ENCODE measurements at places on chromosomes 6 and 20. TPM values are rescaled to one million over a fixed set of nuclear protein-coding genes. Genes with fewer than 3 reads are reported as not detected.

- DNase-seq = peak; percentile 37
These were observed 26.2 kb downstream of the CCN2 start for GRCh38 chr6:131924881-131925474.

Gene SIRPB1
- total RNA-seq = 4.1 TPM

DNA sequence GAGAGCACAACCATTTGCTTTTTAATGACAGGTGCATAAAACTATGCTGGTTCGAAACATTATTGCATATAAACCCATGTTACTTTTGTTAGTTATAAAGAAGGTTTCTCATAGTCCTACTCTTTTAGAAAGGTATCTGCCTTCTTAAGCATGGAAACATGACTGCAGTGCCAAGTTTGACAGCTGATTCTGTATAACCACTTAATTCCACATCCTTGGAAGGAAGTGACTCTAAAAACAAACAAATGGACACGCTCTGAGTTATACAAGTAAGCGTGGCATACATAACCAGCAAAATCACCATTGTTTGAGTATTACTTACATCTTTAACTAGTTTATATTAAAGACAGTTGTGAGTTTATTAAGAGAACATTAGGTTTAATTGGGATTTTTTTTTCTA, 125.0 kb upstream of the HDGFL1 start:
- DNase-seq = no peak

DNA sequence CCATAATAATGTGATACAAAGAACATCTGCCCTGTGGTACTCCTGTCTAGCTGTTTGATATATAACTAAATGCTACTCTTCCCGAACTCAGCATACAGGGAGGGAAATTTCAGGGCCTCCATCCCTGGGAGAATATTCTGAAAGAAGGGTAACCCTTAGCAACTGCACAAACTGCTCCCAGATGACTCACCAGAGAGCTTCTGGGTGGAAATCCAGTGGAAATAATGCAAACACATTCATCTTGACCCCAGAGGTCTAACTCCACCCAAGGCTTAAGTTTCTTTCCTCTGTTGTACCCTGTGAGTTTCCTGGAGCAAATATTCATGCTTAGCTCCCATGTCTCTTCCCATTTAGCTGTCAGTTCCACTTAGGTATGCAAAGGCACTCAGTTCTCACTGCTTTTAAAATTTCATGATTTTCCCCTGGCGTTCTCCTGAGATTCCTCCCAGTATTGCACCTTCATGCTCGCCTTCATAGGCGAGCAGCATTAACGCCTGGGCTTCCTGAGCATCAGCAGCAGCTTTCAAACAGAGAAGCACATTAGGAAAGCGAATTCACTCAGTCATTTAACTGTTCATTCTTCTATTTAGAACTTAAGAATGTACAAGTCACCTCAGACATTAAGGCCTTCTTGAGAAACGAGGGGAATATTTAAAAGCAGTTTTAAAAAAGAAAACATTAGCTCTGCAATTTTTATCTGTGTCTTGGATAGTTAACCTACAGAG, 43.8 kb upstream of the LAMA4 start:
- DNase-seq = peak; percentile 48

Gene PRR18
- total RNA-seq = 0.50 TPM

Gene TRIM31
- not detected for total RNA-seq

DNA sequence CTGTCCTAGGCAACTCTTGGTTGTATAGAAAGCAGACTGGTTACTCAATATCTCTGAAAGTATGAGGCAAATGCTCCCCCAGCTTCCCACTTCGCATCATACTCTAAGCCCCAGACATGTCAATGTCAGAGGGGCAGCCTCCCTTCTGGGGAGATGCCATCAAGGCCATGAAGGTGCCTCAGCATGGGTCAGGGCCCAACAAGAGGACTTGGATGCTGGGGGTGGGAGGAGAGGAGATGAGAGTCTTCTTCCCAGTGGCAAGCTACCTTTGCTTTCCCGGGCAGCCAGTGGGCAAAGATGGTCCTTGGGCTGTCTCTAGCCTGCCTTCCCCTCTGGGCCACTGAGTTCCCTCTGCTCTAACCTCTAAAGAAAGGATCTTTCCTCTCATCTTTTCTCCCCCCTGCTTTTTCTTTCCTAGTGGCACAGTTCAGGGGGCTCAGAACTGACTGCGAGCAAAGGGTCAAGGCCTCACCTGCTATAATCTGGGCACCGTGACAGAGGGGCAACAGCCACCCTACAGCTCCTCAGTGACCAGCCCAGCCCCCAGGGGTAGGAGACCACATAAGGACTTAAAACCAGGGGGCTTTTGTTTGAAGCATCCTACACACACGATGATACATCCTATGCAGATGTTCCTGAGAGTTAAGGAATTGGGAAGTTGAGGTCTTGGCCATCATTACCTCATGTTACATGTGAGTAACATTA, 26.2 kb downstream of the MOCS1 start:
- no peak for DNase-seq

Gene ZSCAN23
- total RNA-seq = 3.6 TPM

Measured in mammary epithelial cell (primary cell).